HEK293T (cell line): ENCODE measurements at places on chromosomes 3 and 15.

DNA sequence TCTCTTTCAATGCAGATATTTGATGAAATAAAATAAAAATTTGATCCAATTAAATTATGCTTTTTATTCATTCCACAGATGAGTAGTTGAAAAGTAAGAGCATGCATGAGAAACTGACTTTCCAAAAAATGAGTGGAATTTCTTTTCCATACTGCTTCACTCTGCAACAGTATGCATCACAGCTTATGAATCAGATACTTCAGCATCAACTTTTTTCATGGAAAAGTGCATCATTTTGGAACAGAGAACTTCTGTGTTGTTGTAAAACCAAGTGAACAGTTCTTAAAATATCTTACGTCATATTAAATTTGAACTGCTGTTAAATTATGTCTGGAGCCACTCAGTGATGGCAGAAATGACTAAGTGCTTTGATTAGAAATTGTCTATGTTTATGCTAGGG lies 16.7 kb upstream of the SLC7A14 start:
- no peak for DNase-seq

DNA sequence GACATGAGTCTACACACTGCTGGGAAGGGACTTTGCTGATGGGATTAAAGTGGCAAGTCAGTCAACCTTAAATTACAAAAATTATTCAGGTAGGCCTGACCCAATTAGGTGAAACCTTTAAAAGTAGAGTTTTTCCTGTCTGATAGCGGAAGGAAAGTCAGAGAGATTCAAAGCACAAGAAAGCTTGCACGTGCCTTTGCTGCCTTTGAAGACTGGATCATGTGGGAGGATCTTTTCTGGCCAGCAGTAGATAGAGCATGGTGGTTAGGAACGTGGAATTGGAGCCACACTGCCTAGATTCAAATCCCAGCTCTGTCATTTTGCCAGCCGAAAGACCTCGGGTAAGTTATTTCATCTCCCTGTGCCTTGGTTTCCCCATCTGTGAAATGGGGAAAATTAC lies 265.8 kb upstream of the PROK2 start:
- DNase-seq, result no peak

GRCh38 chr15:54045397-54045796 lies 67.2 kb downstream of the UNC13C start:
- no peak for DNase-seq

- DNase-seq, result no peak
Observed at GRCh38 chr3:37475435-37475834, 301.1 kb upstream of the LRRFIP2 start.

DNA sequence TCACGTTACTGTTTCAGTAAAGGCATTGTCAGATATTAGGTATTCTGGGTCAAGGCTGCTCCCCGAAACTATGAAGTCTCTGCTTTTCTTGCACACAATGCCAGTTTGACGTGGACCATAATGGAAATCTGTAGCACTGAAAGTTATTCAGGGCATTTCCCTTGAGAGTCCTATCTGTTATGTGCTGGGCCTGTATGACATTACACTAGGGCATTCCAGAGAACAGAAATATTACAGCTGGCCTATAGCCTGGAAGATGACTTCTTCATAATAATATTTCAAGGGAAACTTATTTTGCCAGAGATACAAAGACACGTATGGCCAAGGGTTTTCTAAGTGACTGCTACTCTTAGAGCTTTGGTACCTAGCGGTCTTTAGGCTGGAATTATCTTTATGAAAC lies 613.6 kb upstream of the CBLB start:
- no peak for DNase-seq

- no peak for DNase-seq
Observed at GRCh38 chr3:184656829-184657681, 54.8 kb downstream of the MAGEF1 start.

GRCh38 chr3:127680798-127681221 lies 8.1 kb downstream of the ABTB1 start:
- no peak for DNase-seq

- no peak for DNase-seq
Observed at GRCh38 chr15:76932135-76932966, 802 bp downstream of the RCN2 start.

DNA sequence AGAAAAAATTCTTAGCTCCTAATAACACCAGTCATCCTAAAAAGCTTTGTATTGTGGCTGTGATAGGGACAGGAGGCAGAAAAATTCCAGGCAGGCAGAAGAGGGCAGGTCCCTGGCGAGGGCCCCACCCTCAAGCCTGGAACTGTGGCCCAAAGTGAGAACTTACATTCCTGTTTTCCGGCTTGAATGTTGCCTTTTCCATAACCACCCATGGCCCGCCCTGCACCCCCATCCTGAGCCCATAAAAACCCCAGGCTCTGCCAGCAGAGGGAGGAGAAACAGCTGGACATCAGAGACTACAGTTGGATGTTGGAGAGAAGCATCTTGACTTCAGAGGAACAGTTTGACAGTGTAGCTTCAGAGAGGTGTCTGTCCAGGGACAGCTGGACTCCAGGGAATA lies 37.3 kb downstream of the SLCO2A1 start:
- DNase-seq, result no peak

- no peak for DNase-seq
Observed at GRCh38 chr3:127614928-127615589, 13.9 kb upstream of the PODXL2 start.
